Muscle of leg (tissue), 16 donors: ENCODE measurements at places on chromosomes 13 and 19. TPM values are rescaled to one million over a fixed set of nuclear protein-coding genes. Genes with fewer than 3 reads are reported as not detected.

KLK3 gene
- polyA plus RNA-seq = not detected

MAST3 gene
- polyA plus RNA-seq = 9.6 TPM

CYP2B6 gene
- not detected for polyA plus RNA-seq

SBSN gene
- polyA plus RNA-seq = not detected

REXO1 gene
- 24.4 TPM for polyA plus RNA-seq

CYP2A7 gene
- not detected for polyA plus RNA-seq

CCDC8 gene
- polyA plus RNA-seq = 95.3 TPM

HTR2A gene
- polyA plus RNA-seq = 0.53 TPM

FLT3LG gene
- polyA plus RNA-seq = 4.4 TPM

TTC9B gene
- not detected for polyA plus RNA-seq

CRX gene
- polyA plus RNA-seq = not detected

METTL21C gene
- 50.1 TPM for polyA plus RNA-seq

SGTA gene
- 77.2 TPM for polyA plus RNA-seq

ZIC2 gene
- not detected for polyA plus RNA-seq

OVOL3 gene
- 0.18 TPM for polyA plus RNA-seq

DNA sequence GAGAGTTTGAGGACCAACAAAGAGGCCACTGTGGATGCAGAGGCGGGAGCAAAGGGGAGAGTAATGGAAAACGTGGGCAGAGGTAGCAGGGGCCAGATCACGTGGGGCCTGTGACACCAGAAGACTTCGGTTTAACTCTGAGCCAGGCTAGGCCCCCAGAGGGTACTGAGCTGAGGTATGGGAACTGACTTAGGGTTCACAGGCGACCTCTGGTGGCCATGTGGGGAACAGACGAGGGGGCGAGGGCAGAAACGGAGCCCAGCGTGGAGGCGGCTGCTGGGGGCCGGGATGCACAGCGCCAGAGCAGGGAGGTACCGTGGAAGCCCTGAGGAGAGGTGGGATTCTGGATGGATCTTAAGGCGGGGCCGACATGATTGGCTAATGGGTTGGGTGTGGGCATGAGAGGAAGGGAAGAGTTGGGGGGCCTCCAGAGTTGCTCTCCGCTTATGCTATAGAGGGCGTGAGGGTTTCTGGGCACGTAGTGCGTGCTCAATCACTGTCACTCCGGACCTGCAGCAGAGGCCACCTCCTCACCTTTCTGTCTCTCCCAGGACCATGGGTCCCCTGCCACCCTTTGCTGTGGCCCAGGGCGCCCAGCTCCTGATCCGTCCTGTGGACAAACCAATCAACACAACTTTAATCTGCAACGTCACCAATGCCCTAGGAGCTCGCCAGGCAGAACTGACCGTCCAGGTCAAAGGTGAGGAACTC is 13.7 kb downstream of the PVR start:
- DNase-seq = peak; percentile 61

- DNase-seq = peak; percentile 27
Measured at GRCh38 chr19:46718157-46718933, 1.4 kb upstream of the PRKD2 start.

DNA sequence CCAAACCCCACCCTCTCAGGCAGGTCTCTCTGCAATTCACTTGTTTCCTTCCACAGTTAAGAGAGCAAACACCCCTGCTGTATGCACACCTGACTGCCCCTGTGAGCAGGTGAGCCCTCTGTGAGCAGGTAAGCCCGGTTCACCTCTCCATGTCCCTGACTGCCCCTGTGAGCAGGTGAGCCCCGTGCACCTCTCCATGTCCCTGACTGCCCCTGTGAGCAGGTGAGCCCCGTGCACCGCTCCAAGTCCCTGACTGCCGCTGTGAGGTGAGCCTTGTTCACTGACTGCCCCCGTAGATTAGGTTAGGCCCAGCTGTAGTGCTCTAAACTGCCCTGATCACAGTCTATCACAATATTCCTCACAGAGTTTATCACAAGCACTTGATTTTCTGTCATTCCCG is 29.2 kb downstream of the TMTC4 start:
- no peak for DNase-seq

DNA sequence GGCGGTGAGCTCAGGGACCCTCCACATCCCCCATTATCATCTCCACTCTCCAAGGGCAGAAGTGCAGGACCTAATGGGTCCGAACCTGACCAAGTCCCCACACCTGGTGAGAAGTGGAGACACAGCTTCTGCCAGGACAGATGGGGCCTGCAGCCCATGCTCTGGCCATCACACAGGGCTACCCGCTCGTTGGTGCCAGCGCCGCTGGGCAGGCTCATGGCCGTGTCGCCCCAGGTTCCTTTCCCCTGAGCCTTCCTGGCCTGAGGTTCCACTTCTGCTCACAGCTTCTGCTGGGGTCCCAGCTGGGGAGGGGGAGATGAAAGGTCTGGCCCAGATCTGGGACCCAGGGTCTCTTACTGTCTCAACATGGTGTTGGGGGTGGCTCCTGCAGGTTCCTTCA is 48.4 kb upstream of the KCTD15 start:
- no peak for DNase-seq

GRCh38 chr13:44697058-44697457 is 120.9 kb upstream of the TSC22D1 start:
- no peak for DNase-seq

DNA sequence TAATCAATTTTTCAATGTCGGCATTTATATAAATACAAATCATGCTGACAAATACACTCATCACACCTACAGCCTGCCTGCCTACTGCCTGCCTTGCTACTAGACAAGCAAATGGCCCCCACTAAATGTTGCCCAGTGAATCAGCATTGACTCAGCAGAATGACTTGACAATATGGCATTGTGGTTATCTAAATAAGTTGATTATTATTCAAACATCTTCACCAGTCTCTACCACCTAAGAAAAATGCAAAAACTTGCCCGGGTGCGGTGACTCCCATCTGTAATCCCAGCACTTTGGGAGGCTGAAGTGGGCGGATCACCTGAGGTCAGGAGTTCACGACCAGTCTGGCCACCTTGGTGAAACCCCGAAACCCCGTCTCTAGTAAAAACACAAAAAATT is 296.1 kb downstream of the PCDH9 start:
- DNase-seq = no peak

DNA sequence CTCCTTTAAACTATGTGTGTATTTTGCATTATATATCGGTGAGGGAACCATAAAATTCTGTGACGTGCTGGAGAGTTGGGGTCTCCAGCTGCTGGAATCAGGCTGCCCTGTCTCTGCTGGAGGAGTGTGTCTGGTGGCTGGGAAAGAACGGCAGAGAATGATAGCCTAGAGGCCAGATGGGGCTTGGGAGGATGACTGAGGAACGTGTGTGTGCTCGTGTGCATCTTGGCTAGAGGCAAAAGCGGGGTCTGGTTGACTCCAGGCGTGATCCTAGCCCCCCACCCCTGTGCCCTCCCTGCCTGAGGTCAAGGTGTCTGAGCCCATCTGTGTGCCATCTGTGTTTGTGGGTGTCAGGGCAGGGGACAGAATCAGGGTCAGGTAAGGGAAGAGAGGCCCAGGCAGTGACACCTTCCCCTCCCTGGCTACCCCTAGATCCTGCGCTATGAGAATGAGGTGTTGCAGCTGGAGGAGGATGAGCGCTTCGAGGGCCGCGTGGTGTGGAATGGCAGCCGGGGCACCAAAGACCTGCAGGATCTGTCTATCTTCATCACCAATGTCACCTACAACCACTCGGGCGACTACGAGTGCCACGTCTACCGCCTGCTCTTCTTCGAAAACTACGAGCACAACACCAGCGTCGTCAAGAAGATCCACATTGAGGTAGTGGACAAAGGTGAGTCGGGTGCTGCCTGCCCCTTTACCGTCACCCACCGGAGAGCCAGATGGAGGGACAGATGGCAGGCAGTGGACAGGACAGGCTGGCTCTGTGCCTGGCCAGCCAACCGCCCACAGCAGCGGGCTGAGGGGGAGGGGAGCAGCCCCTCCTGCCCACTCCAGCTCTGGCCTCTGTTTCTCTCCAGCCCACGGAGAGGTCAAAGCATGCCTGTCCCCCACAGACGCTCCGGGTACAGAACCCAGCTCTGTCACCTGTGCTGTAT is 3.1 kb downstream of the SCN1B start:
- no peak for DNase-seq

- DNase-seq = no peak
Measured at GRCh38 chr19:18704054-18704453, 20.6 kb downstream of the CRTC1 start.

- DNase-seq = peak; percentile 21
Measured at GRCh38 chr13:103140001-103140671, 73.9 kb upstream of the SLC10A2 start.

GRCh38 chr13:36814465-36814864 is 4.6 kb upstream of the RFXAP start:
- DNase-seq = peak; percentile 28

- DNase-seq = no peak
Measured at GRCh38 chr13:22040810-22041364, 370.0 kb downstream of the FGF9 start.

GRCh38 chr13:57823704-57824103 is 192.2 kb downstream of the PCDH17 start:
- DNase-seq = no peak

DNA sequence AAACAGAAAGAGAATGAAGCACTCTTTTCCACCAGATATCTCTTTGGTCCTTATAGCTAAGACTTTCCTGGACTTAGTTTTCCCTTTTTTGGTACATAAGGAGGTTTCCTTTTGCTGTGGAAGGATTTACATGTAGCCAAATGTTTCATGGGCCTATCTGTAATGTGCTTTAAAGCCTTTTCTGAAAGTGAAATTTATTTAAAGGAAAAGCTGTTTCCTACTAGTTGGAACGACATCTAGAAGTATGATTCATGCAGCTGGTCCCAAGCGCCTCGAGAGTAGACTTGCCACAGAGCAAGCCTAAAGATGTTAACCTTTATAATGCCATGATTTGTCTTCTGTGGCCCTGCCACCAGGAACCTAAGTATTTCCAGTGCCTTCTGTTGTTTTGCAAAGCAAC is 390.3 kb downstream of the DLEU7 start:
- peak; percentile 86 for DNase-seq

DNA sequence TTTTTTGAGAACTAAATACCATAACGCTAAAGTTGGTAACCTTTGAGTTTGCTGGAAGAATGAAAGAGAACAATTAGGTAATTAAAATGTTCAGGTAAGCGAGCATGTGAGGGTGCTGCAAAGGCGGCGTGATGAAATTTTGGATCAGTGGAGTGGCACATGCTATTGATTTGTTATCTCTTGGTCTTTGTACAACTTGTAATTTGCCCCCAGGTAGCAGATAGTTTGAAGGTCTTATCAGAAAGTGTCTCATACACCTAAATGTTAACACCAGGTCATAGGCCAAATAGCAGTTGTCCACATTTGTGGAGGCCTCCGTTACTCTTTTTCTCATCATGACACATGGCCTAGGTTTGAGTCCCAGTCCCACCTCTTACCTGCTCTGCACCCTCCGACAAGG is 14.9 kb downstream of the ARHGAP35 start:
- DNase-seq = no peak

DNA sequence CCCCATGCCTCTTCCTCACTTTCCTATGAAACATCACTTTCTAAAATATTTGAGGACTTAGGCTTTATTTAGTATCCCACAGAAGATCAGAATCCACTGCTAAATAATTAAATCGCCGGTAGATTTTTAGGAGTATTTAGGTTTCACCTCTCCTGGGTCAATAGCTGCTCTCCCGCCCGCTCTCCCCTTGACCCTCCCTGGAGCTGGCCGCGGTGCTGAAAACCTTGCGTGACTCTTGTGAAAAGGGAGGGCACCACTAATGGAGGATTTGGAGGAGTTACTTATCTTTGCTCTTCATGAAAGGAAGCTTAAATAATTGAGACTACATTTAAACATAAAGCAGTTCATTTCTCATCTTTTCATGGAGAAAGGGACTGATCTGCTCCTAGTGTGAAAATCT is 14.1 kb downstream of the POU4F1 start:
- DNase-seq = peak; percentile 77

DNA sequence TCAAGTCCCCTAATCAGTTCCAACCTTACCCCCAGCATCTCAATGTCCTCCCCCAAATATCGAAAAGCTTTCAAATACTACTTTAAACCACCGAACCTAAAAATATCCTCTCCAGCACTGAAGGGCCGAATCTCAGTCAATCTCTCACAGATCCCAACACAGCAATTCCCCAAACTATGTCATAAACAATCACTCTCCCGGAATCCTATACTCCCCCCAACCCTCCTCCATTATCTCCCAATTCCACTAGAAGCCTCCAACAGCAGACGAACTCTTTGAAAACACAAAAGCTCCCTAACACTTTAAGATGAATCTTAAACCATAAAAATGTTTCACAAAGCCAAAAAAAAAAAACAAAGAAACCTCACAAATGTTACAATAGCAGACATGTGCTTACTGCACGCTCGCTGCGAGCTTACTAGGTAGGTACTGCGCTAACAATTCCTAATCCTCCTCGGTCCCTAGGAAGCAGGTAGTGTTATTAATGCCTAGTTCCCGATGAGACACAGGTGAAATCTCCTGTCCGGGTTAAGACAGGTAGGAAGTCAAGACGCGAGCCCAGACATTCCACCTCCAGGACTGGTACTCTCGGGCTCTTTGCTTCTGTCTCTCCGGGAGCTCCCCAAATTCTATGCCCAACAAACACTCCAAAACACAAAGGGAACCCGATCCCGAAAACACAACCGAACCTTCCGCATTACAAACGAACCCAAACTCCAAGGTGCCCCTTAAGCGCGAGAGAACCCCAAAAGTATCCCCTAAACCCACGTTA is 14.2 kb downstream of the FBXO46 start:
- peak; percentile 42 for DNase-seq

- DNase-seq = no peak
Measured at GRCh38 chr13:39815345-39816111, 160.1 kb downstream of the COG6 start.

GRCh38 chr19:8196271-8196927 is 12.8 kb upstream of the CERS4 start:
- DNase-seq = no peak

DNA sequence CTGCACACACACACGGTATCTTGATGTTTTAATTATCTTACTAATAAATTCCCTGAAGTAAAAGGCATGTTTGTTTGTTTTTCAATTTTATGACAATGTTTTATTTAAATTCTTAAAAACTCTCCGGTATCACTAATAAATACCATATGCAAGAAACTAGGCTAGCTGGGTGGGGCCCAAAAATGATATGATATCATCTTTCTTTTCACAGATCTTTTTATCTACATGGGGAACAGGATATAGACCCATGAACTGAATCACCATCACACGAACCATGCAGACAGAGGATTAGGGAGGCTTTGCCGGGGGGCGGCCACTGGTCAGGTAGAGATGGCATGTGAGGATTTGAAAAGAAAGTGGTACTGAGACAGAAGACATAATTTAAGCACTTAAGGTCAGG is 266.4 kb downstream of the ENOX1 start:
- DNase-seq = peak; percentile 36

GRCh38 chr13:45537516-45537915 is 72.8 kb downstream of the COG3 start:
- DNase-seq = no peak

GRCh38 chr13:113843864-113844556 is 19.9 kb downstream of the GAS6 start:
- DNase-seq = no peak

- DNase-seq = peak; percentile 83
Measured at GRCh38 chr13:75480671-75481175, 1.2 kb downstream of the TBC1D4 start.
